ENCODE measurements at places on chromosomes 5 and 9. TPM values are rescaled to one million over a fixed set of nuclear protein-coding genes. Genes with fewer than 3 reads are reported as not detected.

DNA sequence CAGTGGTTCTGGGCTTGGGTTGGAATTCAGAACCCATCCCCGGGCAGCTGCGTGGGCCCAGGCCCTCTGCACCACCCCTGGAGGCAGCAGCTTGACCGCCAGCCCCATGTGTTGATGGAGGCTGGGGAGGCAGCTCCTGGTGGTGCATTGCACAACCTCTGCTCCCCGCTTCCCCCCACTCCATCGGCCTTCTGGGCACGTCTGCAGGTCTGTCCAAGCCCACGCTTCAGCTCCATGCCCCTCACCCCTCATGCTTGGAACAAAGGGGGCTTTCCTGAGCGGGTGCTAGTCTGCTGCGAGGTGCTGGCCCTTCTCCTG lies 1.4 kb downstream of the NCS1 start:
- no peak for DNase-seq

DNA sequence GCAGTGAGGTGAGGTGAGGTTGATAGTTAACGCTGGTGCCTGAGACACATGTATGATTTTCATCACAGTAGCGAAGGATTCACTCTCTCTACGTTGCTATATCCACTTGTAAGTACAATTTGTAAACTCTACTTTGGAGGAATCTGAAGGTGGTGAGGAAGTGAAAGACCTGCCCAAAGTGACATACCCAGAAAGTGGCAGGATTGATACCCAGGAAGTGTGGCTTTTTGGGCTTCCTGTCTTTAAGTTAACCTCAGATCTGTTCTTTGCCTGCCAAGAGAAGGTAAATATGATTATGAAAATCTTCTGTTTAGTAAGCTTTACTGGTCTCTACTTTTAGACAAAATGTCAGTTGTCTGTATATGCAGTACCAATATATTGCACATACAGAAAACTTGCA lies 143.1 kb downstream of the SH3GL2 start:
- DNase-seq: no peak

- no peak for DNase-seq
Observed at GRCh38 chr5:167478188-167478587, 813.3 kb upstream of the WWC1 start.

DNA sequence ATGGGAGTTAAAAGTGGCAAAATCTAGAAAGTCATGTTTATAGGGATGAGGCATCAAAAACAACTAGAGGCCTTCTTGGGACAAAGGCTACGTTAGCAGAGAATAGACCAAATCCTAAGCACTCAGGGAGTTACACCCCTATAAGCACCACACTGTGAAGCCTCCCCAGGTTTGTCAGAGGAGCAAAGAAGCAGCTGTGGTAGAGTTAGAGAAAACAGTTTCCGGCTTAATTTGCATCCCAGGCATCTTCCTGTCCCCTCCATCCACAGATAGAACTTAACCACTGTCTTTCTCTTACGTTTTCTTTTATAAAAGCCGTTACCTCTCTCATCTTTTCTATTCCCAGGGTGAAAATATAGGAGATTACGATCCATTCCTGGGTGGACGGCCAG lies 188.6 kb upstream of the KLF9 start:
- no peak for DNase-seq

GRCh38 chr5:160020964-160021363 lies 12.0 kb downstream of the TTC1 start:
- DNase-seq: no peak

GRCh38 chr5:73633060-73633459 lies 7.1 kb downstream of the ARHGEF28 start:
- DNase-seq: no peak

- no peak for DNase-seq
Observed at GRCh38 chr5:61824396-61824795, 481.6 kb upstream of the KIF2A start.

GRCh38 chr5:139711906-139712224 lies 63.7 kb downstream of the CXXC5 start:
- DNase-seq: no peak

DNA sequence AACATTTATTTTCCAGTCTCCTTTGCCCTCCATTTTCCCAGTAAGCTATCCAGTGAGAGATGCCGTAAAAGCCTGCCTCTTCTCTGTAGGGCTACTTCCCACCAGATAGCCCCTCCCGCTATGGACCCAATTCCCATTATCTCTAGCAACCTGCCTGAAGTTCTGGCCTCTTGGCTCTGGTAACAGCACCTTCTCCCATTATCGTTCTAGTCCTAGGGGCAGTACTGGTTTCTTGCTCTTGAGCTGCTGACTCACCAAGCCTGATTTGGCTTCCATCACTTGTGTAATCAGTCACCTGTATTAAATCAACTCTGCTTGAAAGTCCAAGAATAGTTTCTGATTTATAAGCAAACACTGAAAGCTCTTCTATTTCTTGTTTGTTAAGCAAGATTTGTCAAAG lies 42.8 kb upstream of the PARP8 start:
- no peak for DNase-seq

DNA sequence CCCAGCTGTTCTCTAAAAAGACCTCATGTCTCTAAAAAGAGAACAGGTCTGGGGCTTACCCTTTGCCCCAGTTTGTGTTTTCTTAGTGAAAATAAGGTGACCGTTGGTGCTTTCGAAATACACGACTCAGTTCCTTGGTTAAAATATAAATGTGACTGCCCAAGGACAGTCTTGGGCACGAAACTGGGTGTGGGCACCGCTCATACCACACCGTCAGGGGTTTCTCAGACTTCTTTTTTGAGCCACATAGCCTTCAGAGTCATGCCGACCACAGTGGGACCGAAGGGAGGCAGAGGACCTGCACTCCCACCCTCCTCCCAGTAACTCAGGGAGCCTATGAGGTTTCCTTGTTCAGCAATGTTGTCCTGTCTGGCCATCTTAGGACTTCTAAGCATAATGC lies 6.5 kb downstream of the SNX18 start:
- no peak for DNase-seq

- DNase-seq: no peak
Observed at GRCh38 chr5:56384186-56384585, 151.1 kb upstream of the ANKRD55 start.

GRCh38 chr5:59264639-59265245 lies 628.8 kb downstream of the PDE4D start:
- DNase-seq: no peak

DNA sequence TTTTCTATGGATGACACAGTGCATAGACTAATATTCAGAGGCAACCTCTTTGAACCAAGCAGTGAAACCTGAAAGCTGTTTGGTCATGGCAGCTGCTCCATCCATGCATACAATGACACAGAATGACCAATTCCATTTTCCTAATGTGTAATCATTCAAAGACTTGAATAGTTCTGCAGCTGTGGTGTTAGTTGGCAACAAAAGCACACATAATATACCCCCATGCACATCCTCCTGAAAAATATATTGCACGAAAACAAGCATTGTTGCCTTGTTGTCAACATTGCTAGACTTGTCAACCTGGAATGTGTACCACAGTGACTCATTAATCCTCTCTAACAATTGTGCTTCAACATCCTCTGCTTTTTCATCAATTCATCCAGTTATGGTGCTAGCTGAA lies 71.0 kb upstream of the SEMA6A start:
- DNase-seq: no peak

GRCh38 chr9:20200581-20200980 lies 411.7 kb upstream of the SLC24A2 start:
- no peak for DNase-seq

- DNase-seq: no peak
Observed at GRCh38 chr5:131976414-131977211, 31.1 kb upstream of the MEIKIN start.

GRCh38 chr5:38948501-38948900 lies 102.7 kb downstream of the OSMR start:
- DNase-seq: no peak

DNA sequence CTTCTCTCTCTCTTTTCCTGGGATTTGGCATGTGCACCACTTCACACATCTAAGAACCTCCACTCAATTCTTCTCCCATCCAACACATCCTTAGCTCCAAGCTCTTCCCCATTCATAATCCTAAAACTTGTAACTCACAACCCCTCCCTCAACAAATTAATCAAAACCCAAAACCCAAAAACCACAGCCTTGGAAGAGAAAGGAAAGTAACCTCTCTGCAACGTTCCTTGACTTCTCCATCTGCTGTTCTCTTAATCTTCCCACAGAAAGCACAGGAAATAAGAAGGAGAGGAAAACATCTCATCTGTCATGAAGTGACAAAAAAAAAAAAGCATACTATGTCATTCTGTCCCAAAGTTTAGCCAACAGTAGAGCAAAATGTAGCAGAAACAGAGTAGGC lies 66.2 kb downstream of the DRD1 start:
- DNase-seq: no peak

Gene SPINK7
- 0.87 TPM for polyA plus RNA-seq

Gene FUBP3
- 35.0 TPM for polyA plus RNA-seq

Gene PCDHGB1
- 0.08 TPM for polyA plus RNA-seq

Gene NDST1
- polyA plus RNA-seq: 36.2 TPM

Gene MARCHF11
- 0.12 TPM for polyA plus RNA-seq

Gene PTCH1
- polyA plus RNA-seq: 1.5 TPM

Gene PCDHB16
- 0.09 TPM for polyA plus RNA-seq

Gene FGD3
- 0.61 TPM for polyA plus RNA-seq

Gene GDNF
- 3.3 TPM for polyA plus RNA-seq

Gene LNPEP
- polyA plus RNA-seq: 20.1 TPM

Gene GHR
- polyA plus RNA-seq: 1.8 TPM

Gene C9
- polyA plus RNA-seq: 0.04 TPM
